ENCODE measurements at places on chromosomes 1 and 21.

DNA sequence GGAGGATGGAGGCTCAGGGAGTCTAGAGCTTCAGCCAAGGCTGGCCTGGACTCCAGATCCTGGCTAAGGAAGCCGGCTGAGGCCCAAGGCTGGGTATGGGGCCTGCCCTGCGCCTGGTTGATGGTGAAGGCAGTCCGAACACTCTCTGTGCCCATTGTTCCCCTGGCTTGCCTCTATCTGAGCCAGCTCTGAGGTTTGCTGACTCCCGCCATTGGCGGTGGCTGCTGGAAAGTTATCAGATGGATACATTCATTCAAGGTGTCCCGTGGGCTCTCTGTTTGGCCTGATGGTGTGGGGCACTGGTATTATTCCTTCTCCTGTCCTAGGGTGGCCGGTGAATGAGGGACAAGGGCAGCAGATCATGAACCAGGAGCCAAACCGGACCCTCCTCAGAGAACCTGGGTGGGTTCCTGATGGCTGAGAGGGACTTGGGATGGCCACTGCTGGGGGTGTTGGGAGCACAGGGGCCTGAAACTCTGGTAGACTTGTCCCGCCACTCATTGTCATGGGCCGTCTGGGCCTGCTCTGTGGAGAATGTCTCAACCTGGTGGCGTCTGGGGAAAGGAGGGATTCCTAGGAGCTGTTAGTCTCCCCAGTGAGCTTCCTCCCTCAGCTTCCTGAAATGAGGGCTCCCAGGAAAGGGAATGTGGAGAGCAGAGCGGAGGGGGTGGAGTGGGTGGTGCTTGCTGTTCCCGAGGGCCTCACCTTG lies 22.2 kb downstream of the SLC26A9 start:
- no peak for DNase-seq

DNA sequence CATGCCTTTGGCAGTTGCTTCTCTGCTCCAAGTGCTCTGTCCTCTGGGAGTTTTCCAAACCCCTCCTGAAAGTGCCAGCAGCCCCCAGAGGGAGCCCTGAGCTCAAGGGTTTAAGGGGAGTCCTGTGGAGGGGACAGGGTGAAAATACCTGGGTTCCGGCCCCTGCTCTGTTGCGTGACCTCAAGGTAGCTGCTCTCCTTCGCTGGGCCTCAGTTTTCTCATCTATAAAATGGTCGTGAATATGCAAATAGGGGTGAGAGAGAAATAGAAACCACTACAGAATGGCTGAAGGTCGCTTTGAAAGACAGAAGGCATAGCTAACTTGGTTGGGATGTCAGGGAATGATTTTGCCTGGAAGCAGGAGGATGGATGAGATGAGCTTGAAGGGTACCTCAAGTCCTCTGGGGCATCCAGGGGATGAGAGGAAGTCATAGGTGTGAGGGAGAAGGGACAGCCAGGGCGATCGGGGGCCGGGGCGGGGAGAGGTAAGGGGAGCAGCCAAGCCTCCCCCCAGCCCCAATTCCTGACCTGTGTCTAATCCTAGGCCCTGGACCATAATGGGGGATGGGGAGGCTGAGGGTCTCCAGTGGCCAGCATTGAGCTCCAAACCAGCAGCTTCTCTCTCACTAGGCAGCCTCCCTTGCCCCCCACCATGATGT lies 12.4 kb downstream of the IFFO2 start:
- DNase-seq = no peak

- no peak for DNase-seq
These were observed 470.6 kb upstream of the ADGRL2 start for GRCh38 chr1:81330111-81330510.

- DNase-seq = no peak
These were observed 64.4 kb upstream of the TIAM1 start for GRCh38 chr21:31408301-31409088.

- no peak for DNase-seq
These were observed 19.2 kb downstream of the NLRP3 start for GRCh38 chr1:247435030-247435758.

GRCh38 chr1:93678491-93678890 lies 3.1 kb downstream of the BCAR3 start:
- no peak for DNase-seq

GRCh38 chr1:235937123-235937522 lies 70.4 kb upstream of the LYST start:
- DNase-seq = no peak

DNA sequence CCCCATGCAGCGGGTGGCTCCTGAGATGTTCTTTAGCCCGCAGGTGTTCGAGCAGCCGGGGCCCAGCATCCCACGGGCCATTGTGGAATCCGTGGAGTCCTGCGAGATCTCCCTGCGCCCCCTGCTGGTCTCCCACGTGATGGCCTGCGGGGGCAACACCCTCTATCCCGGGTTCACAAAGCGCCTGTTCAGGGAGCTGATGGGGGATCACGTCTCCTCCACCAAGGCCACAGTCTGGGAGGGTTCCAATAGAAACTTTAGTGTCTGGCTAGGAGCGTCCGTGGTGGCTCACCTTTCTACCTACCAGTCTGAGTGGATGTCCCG lies 71.0 kb downstream of the ACTL8 start:
- no peak for DNase-seq

GRCh38 chr1:22340873-22341272 lies 110.8 kb upstream of the ZBTB40 start:
- DNase-seq = no peak

- DNase-seq = no peak
These were observed 75.3 kb downstream of the FOXJ3 start for GRCh38 chr1:42259739-42260064.

- DNase-seq = no peak
These were observed 139.2 kb downstream of the NTMT2 start for GRCh38 chr1:170284951-170285350.

DNA sequence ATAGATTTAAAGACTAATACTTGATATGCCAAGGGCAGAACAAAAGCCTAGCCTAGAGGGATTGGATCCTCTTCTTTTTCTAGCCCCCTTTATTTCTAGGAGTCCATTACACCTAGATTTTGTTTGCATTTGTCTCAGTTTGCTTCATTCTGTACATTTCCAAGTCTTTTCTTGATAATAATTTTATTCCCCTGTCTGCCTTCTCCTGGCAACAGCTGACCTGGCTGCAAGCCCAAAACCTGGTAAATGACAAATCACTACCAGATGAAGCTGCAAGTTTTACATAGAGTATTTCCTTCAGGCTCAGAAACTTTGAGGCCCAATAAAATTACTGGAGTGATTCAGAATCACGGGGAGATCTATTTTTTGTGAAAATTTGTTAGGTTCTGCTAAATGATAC lies 36.5 kb upstream of the LHX8 start:
- DNase-seq = no peak

DNA sequence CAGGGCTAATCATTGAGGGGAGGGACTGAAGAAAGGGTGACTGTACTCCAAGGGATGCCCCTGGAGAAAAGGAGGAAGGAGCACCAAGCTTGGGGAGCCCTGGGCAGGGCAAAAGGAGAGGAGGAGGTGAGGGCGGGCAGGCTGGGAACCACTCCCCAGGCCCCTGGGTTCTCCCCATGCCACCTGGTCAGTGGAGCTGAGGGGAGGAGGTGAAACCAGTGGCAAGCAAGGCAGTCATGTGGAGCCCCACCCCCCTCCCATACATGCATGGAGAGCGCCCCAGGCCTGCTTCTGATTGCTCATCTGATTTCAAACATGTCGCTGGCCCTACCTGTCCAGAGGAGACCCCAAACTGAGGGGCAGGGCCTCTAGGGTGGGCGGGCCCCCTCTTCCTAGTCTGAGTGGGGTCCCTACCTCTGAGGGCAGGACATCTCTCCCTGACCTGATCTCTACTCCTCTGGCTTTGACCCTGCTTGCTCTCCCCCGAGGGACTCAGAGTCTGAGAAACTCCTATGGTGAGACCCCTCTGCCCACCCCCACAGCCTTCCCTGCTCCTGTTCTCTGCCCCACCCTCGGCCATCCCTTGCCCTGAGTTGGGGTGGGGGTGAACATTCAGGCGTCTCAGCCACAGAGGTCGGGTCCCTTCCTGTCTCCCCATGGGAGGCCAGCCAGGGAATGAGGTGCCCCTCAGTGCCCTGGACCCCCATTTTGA lies 18.6 kb downstream of the INSRR start:
- DNase-seq = no peak

DNA sequence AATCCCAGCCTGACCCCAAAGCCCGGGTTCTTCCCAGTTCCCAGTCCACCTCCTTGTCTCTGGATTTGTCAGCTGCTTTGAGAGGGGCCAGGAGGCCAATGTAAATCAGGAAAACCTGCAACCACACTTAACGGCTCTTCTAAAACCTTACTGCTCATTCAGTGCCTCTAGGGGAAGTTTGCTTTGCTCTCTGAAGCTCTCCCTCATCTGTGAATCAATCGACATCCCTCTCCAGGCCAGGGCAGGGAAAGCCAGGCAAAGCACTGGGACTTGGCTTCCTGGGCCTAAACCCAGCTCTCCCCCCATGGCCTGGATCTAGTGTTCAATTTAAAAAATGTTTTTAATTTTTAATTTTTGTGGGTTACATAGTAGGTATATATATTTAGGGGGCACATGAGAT lies 9.3 kb downstream of the NKAIN1 start:
- DNase-seq = no peak

GRCh38 chr1:214880956-214881355 lies 201.6 kb upstream of the KCNK2 start:
- DNase-seq = no peak

DNA sequence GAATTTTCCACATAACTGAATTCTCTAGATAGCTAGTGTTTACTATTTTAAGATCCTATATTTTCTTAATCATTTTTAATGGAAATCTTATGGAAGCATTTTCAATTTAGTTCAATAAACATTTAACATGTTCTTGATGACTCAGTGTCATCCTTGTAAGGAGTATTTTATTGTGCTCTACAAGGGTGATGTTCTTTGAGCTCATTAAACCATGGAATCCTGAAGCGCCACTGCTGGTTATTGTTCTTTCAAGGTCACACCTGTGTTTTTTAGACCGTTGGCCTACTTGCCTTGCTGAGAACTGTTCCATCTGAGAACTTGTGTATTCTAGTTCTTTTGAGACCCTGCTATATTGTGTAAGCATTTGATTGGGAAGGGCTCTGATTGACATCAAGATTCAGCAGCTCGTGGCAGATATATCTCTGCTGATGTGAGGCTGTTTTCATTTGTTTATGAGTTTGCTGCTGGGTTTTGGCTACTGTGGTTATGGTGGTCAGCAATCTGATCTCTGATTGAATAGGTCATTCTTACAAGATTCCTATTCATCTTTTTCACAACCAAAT lies 132.0 kb downstream of the GIPC2 start:
- no peak for DNase-seq

- no peak for DNase-seq
These were observed 640.2 kb downstream of the PTPRC start for GRCh38 chr1:199279067-199279466.

DNA sequence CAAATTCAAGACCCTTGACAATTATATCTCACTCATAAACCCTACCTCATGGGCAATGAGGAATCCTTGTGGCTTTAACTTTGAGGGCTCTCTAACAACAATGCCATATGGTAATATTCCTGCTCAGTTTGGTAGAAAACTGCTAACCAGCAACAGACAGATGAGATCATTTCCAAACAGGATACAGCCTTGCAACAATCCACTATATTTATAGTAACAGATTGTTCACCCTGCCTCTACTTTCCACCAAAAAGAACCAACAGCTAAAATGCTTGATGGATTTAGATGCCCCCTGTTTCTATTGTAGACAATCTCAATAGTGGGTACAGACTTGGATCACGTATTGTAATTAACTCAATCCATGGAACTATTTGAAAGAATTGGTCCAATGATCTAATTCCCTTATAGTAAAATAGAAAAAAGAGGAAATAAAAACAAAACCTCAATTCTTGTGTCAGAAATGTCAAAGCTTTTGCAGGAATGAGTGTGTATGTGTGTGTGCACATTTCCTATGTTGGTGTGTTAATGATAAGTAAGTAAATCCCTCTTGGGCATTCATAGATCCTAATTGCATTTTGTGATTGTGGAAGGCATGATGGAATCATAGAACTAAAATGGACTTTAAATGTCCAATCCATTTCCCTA lies 100.0 kb upstream of the EDEM3 start:
- DNase-seq = no peak

DNA sequence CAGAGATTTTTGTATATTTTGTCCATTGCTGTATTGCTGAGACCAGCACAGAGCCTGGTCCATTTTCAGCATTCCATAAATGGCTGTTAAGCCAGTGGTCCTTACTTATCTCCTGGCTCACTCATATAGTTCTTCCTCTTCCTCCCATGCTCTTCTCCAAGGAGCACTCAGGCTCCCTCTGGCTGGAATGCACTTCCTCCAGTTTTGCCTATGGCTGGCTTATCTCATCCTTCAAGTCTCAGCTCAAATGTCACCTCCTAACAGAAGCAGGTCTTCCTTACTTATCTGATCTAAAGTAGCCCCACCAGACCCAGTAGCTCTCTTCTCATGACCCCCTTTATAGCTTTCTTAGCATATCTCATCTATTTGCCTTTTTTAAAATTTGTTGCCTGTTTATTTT lies 146.9 kb downstream of the SLC30A10 start:
- DNase-seq = no peak

DNA sequence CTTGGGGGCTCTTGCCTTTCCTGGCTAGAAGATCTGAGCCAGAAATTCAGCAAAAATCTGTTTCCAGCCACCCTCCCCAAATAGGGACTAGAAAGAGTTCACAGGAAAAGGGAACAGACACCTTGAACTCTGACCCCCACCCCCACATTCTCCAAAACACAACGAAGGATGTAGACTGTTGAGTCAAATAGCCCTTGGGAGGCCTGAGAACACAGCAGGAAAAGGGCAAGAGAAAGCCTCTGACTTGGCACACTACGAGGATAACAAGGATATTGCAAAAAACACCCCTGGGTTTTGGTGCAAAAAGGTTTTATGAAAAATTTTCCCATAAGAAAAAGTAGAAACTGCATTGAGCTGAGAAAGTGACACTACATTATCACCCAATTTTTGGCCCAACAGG lies 1.9 kb upstream of the YRDC start:
- DNase-seq = no peak

DNA sequence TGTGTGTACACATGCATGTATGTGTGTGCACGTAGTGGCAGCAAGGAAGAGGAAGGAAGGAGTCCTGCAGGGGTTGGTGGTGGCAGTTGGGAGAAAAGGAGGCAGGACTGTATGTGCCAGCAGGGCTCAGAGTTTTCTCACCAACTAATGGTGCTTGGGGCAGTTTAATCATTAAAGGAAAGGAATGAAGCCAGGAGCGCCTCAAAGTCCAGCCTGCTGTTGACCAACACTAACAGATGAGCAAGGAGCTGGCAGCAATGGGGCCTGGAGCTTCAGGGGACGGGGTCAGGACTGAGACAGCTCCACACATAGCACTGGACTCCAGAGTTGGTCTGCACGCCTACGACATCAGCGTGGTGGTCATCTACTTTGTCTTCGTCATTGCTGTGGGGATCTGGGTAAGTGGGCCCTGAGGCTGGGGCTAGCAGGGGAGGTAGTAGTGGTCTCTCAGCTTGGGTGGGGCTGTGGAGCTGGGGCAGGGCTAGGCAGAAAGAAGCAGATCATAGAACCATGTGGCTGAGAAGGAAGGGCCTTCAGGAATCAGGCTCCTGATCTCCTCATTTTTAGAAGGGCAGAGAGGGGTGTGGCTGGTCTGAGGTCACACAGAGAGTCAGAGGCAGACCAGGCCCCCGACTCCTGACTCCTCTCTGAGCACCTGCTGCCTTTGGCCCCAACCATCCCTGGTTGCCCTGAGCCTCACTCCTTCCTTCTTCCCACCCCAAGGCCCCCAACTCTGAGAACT lies at the start of gene SLC5A9:
Gene SLC5A9 (plus strand): TSS at position 216 of the 742 bp plus-strand sequence. CDS start 21 bp downstream, at position 237.
- no peak for DNase-seq

- peak; percentile 82 for DNase-seq
These were observed 64.0 kb downstream of the SLC19A1 start for GRCh38 chr21:45478115-45478801.

Data from activated naive CD4-positive, alpha-beta T cell treated with anti-CD3 and anti-CD28 coated beads, Interleukin-2, amount 50 U/mL, for 16 hours (primary cell).